ENCODE measurements at places on chromosomes 12 and 14.

DNA sequence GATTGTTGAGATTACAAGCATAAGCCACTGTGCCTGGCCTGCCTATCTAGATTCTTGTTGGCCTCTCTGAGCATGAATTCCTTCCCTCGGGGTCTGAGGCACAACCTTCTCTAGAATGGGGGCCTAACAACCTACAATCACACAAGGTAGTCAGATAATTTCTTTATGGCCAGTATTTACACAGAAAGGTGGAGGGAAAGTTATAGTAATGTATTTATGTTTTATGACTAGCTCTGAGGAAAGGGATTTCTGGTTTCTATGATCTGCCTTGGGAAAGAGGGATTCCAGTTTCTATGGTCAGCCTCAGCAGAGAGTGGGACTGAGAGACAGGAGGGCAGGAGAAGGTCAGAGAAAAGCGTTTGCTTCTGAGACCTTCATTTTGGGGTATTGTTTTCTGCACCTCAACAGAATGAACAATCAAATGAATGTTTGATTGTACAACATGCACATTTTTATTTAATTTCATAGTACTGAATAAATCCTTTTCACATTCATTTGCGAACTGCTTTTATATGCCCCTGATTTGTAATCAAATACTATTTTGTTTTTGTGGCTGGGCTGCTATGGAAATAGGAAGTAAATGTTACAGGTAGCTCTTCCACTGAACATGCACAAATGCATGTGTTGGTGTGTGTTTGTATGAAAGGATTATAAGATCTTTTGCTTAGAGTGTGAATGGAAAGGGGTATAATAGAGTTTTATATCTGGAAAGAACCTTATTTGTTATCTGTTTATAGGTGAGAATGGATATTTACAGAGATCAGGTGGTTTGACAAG is 499.7 kb upstream of the RGS6 start:
- no peak for DNase-seq

DNA sequence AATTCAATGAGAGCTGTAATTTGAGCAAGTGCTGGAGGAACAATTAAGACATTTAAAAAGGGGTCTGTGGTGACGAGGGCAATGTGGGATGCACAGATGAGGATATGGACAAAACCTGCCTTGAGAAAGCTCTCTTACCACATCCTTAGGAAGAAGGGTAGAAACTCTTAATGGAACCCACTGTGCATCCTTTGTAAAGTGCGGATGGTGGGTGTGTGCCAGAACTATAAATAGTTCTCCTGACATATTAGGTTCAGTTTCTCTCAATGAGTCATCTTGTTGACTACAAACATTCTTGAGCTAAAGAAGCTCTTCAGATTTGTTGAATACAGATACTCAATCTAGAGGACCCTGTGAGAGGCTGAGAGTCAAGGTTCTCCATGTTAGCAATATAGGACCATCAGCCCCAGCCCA is 106.1 kb upstream of the ANO4 start:
- DNase-seq, result no peak

- DNase-seq, result no peak
Measured at GRCh38 chr14:59981564-59981963, 61.6 kb downstream of the LRRC9 start.

- DNase-seq, result no peak
Measured at GRCh38 chr12:44504799-44505198, 371.3 kb downstream of the NELL2 start.

DNA sequence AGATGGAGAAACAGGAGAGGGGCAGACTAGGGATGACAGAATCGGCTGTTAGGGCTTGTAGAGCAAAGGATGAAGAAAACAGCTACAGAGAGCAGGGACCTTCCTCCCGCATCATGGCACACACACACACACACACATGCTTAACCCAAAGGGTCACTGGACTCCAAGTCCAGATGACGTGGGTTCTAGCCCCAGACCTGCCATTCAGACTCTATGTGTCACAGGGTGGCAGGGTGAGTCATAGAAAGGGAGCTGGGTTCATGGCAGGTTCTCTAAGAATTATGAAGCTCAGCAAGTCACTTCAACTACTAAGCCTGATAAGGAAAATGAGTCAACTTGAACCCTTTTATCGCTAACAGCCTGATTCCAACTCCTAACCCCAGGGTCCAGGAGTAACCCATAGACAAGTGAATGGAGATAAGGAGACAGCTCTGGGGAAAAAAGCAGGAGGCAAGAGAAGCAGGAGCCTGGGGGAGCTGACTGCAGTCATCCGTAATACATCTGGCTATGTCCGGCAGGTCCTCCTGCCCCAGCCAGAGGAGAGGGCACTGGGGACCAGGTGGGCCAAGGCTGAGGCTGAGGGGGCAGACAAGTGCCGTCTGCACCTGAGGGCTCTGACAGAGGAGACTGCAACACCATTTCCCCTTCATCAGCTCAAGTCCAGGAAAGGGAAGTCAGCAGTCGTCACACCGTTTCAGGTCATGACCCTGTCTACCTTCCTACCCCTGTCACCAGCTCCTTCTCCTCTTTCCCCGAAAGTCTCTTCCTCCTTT is 3.6 kb upstream of the TNFRSF1A start:
- DNase-seq, result no peak

- no peak for DNase-seq
Measured at GRCh38 chr12:124364543-124364942, 69.7 kb downstream of the RFLNA start.

- no peak for DNase-seq
Measured at GRCh38 chr12:113955109-113955970, 10.8 kb downstream of the RBM19 start.

DNA sequence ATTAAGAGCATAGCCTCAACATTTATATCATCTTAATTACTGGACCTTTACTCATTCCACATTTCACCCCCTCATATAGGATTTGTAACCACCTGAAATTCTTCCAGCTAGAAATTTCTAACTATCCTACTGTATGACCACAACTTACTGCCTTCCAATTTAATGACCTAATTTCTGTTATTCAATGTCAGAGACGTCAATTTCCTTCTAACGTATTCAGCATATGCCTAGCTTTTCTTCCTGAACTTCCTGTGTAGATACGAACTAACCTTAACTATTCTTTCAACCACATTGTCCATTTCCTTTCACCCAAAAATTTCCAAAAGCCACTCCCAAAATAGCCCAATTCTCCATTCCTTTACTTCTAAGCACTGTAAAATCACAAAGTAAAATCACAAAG is 108.0 kb downstream of the EEA1 start:
- no peak for DNase-seq

GRCh38 chr12:54427106-54427505 is 8.0 kb upstream of the ITGA5 start:
- no peak for DNase-seq

GRCh38 chr14:47085678-47086077 is 434.1 kb upstream of the RPL10L start:
- DNase-seq, result no peak

- DNase-seq, result no peak
Measured at GRCh38 chr14:100539003-100539660, 48.1 kb downstream of the BEGAIN start.

DNA sequence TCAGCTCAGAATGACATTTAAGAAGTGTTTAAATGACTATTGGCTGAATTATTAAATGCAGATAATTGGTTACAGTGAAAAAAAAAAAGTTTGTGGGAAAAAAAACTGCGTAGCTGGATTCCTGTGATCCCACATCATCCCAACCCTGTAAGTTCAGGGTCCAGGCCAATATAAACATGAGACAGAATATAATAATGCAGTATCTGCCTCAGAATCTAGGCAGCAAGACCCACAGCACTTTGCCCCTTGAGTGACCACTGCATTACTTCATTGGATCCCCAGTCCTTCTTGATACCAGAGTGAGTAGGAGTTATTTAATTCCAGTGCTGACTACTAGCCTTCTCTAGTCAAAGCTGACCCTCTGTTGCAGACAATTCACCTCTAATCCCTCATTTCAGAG is 272.6 kb downstream of the CCER1 start:
- no peak for DNase-seq

DNA sequence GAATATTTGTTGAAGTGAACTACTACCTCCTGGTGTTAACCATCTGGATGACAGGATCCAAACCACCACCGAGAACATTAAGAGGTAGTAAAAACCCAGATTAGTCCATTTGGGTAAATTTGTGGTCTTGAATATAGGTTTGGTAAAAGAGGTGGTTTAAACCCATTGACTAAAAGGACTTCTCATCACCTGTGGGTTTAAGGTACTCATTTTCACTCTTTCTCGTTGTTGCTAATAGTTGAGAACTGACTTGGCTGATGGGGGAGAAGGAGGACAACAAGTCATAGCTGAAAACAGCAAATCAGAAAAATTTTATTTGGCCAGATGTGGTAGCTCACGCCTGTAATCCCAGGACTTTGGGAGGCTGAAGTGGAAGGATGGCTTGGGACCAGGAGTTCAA is 59.2 kb downstream of the ACADS start:
- no peak for DNase-seq

Measured in stimulated activated effector memory CD8-positive, alpha-beta T cell treated with anti-CD3 and anti-CD28 coated beads, Interleukin-12 subunit alpha, Interleukin-12 subunit beta, amount 100 ng/mL, for 72 hours (primary cell).